Fibroblast of villous mesenchyme (primary cell): ENCODE measurements at places on chromosomes 3 and 15. TPM values are rescaled to one million over a fixed set of nuclear protein-coding genes. Genes with fewer than 3 reads are reported as not detected.

STRIT1 gene
- not detected in 2 replicates for total RNA-seq

OR5K1 gene
- total RNA-seq, result not detected in 2 replicates

ACSBG1 gene
- total RNA-seq, result under 0.01 TPM in 1 of 2 replicates, not detected in the other

TEX9 gene
- 2.9 and 3.9 TPM in 2 replicates for total RNA-seq

EDEM1 gene
- 47.0 and 47.1 TPM in 2 replicates for total RNA-seq

IQCF2 gene
- not detected in 2 replicates for total RNA-seq

EPM2AIP1 gene
- total RNA-seq, result 22.5 and 24.2 TPM in 2 replicates

SYNM gene
- total RNA-seq, result 5.6 and 8.4 TPM in 2 replicates

PIGZ gene
- total RNA-seq, result 1.3 and 1.7 TPM in 2 replicates

FYTTD1 gene
- 43.5 and 58.3 TPM in 2 replicates for total RNA-seq

SNUPN gene
- 18.7 and 28.1 TPM in 2 replicates for total RNA-seq

NAALADL2 gene
- total RNA-seq, result 13.4 and 16.4 TPM in 2 replicates

ZBBX gene
- total RNA-seq, result not detected in 2 replicates

ITGB5 gene
- total RNA-seq, result 229 and 231 TPM in 2 replicates
